ENCODE measurements at places on chromosomes 3 and 15.
A peak's percentile ranks its signal among the peaks of the same experiment; 100 is the strongest.

DNA sequence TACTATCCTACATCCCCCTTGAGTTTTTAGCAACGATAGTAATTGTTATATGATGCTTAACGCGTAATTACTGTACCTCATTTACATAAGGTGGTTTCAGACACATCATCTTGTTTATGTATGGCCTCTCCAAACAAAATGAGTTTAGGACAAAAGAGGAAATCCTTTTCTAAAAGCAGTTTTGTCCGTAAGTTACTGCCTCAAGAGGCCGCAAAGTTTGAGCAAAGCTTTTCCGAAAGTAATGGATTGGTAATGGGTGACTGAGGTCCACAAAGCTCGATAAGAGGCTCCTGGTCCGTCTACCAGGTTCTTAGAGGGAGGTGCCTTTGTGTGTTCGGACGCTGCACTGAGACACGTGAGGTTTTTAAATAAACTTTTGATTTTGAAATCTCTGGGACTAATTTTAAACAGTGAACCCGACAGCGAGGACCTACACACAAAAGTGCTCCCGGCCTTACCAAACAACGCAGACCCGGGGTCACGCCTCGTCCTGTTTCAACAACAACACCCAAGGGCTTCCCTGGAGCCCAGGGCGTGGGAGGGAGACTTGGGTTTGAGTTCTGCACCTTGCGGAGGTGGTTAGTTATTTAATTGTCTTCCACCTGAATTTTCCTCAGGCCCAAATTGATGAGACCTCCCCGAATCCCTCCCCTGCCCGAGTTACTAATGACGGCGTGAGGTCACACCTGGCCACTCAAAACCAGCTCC is 456 bp upstream of the C15orf61 start:
- DNase-seq, result peak; percentile 26

GRCh38 chr3:25403968-25404367 is 24.1 kb upstream of the RARB start:
- no peak for DNase-seq

- DNase-seq, result no peak
These were observed 51.1 kb downstream of the UACA start for GRCh38 chr15:70712271-70712670.

- no peak for DNase-seq
These were observed 10.6 kb downstream of the MELTF start for GRCh38 chr3:197019021-197019420.

DNA sequence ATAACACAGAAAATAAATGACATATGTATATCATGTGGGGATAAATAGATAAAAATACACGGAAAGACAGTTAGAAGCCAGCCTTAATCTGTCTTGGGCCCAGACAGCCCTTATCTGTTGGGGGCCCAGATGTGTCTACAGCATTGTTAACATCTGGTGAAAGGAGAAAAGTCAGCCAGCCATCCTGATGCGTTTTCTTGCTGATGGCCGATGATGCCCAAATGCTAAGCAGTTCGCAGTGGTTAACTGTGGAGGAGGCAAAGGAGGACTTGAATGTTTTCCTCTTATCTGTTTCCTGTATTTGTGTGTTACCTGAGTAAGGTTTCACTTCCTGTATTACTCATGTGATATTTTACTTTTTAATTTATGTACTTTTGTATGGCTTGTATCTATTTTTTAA is 46.2 kb downstream of the NOX5 start:
- DNase-seq, result no peak

- no peak for DNase-seq
These were observed 42.5 kb downstream of the MEIS2 start for GRCh38 chr15:37057831-37058230.

GRCh38 chr3:81549388-81549787 is 212.1 kb downstream of the GBE1 start:
- DNase-seq, result no peak

GRCh38 chr3:187946163-187946691 is 201.0 kb upstream of the BCL6 start:
- no peak for DNase-seq

- peak; percentile 66 for DNase-seq
These were observed 129.7 kb downstream of the PROS1 start for GRCh38 chr3:93843981-93844380.

- peak; percentile 85 for DNase-seq
These were observed 455 bp upstream of the SNAP23 start for GRCh38 chr15:42494998-42495360.

Data from dermis blood vessel endothelial cell (primary cell).